Stimulated activated CD8-positive, alpha-beta memory T cell treated with anti-CD3 and anti-CD28 coated beads, Interleukin-2, amount 100 ng/mL, for 48 hours (primary cell): ENCODE measurements at places on chromosomes 5 and 9.

- no peak for DNase-seq
These were observed 2263.8 kb upstream of the ACO1 start for GRCh38 chr9:30120666-30121065.

DNA sequence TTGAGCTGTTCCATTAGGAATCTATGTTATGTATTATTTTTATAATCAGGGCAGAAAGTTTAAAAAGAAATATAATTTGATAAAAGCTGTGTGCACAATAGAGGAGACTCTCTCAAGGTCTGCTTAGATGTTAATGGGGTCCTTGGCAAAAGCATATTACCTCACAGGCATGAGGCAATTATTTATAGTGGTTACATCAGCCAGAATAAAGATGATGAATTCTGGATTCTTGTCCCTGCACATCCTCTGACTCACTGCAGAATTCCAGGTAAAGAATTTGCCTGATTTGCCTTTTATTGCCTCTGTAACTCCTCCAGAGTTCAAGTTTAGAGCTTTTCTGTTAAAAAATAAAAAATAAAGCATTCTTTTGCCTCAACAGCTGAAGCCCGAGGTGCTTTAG is 253.6 kb downstream of the MAST4 start:
- no peak for DNase-seq

GRCh38 chr5:5780253-5780652 is 357.8 kb downstream of the ICE1 start:
- no peak for DNase-seq

DNA sequence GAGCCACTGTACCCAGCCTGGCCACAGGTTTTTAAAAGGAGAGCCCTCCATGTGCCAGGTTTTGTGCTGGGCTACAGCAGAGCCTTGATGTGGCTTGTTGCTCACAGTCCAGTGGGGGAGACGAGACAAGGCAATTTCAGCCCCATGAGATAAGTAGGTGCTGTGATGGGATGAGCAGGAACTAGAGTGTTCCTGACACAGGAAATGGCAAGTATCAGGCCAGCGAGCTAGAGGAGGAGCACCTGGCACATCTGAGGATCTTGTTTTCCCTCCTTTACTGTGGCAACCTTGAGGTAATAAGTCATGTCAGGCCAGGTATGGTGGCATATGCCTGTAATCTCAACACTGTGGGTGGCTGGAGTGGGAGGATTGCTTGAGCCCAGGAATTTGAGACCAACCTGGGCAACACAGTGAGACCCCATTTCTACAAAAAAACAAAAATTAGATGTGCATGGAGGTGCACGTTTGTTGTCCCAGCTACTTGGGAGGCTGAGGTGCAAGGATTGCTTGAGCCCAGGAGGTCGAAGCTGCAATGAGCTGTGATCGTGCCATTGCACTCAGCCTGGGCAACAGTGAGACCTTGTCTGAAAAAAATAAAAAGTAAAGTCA is 3.8 kb upstream of the ZDHHC12 start:
- DNase-seq: no peak

GRCh38 chr9:130675396-130675795 is 11.0 kb downstream of the PRDM12 start:
- no peak for DNase-seq

- DNase-seq: no peak
These were observed 109.3 kb downstream of the ATPSCKMT start for GRCh38 chr5:10140195-10140973.

DNA sequence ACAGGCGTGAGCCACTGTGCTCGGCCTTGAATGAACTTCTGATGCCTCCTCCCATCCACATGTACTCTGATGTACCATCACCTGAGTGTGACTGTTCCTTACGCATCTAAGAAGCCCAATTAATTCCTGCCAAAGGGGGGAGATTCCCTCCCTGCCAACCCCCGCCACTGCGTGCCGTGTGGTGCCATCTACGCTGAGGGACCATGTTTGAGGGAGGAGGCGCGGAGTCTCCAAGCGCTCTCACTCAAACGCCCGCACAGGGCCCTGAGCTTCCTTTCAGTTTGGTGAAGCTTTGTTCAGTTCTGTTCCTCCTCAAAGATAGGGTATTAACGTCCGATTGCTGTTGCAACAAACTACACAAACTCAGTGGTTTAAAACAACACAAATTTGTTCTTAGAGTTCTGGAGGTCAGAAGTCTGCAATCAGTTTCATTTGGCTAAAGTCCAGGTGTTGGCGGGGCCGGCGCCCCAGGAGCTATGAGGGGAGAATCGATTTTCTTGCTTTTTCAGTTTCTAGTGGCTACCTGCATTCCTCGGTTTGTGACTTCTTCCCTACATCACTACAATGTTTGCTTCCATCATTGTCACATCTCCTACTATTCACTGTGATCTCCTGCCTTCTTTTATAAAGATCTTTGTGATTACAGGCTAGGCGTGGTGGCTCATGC is 13.9 kb upstream of the PRXL2C start:
- DNase-seq: no peak

DNA sequence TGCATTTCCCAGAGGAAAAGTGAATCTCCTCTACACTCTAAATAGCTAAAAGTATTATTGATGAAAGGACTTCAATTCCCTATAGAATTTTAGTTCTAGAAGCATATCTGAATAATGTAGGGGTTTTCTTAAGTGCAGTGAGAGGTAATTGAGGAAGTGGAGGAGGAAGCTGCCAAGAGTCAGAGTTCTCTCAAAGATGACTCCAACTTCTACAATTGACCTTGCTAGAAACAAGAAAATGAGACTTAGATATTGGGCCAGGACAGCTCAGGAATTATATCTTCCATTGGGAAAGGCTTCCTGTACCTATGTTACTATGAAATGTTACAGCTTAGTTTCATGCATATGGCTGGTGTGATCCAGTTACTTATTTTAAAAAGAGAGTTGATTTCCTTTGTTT is 10.4 kb upstream of the F2R start:
- no peak for DNase-seq

DNA sequence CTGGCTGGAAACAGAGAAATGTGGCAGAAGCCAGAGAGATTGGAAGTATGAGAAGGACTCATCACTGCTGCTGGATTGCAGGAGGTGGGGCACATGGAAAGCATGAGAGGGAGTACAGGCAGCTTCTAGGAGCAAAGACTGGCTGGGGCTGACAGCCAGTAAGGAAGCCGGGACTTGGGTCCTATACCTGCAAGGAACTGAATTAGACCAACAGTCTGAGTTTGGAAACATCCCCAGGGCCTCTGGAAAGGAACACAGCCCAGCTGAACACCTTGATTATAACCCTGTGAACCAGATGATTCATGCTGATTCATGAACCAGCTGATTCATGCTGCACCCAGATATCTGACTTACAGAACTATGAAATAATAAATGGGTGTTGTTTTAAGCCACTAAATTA is 93.4 kb downstream of the OSTF1 start:
- no peak for DNase-seq

DNA sequence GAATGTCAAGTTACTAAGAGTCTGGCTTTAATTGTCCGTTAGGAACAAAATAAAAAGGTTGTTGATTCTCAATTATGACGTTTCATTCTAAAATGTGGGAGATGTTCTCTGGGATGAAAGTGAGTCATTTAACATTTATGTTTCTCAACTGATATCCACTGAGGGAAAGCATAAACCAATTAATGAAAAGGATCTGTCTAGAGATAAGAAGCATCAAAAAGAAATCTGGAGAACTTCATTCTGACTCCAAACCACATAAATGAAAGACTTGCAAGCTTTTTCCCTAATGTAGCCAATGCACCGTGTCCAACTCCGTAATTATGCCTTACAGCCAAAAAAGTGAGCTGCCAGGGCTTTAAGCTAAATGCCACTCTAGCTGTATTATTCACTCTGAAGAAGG is 654.2 kb downstream of the TLE1 start:
- DNase-seq: no peak
